Right hindlimb (tissue), 1 donor: ENCODE measurements at places on chromosomes 13 and 19.
A peak's percentile ranks its signal among the peaks of the same experiment; 100 is the strongest.

DNA sequence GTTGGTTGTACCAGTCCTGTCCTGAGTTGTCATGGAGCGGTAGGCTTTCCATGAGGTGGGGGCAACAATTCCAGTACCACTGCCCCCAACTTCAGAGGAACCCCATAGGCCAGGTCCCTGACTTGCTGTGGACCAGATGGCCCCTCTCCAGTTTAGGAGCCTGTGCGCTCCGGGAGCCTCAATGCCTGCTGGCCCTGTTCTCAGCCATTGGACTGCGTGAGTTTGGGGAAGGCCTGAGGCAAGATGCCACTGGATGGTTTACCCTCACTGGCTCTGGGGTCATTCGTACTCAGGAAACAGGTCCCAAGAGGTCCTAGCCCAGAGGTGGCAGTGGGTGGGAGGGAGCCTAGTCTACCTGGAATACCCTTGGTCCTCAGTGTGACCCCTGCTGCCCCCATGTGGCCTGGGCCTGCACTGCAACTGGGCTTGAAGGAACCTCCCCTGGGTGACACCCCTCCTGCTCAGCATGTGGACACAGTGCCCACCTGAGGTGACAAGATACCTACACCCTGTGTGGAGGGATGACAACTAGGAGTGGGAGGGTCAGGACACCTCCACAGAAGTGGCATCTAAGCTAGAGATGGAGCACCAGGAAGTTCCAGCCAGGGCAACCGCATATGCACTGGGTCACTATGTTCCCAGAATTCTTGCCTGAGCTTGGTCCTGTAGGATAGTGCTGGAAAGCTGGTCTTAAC lies 6.0 kb upstream of the PRR19 start:
- DNase-seq: peak; percentile 86

DNA sequence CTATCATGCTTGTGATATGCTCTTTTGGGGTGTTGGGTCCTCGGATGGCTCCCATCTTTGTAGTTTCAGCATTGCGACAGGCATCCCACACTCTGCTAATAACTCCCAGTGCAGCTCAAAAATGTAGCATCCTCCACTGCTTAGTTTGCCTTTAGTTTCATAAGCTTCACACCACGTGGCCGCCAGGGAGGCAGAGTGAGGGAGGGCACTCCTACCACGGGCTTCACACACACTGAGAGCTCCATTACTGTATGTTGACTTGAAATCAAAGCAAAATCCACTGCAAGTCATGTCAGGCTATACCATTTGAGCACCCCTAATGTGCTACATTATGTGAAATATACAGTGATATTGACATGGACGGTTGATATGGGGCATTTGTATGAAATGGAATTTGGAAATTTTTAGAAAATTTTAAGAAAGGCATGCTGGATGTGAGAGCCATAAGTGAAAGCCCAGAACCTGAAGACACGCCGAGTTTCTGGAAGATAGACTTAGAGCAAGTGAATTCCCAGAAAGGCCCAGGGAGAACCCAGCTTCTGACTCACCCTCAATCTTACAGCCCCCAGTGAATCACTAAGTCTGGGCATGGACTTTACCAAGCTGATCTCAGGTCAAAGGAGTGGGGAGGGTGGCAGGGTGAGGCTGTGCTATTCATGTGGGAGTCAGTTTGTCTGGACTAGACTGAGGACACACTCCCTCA lies 94.1 kb downstream of the HSPH1 start:
- no peak for DNase-seq

GRCh38 chr13:30128591-30128990 lies 178.8 kb downstream of the KATNAL1 start:
- DNase-seq: no peak

GRCh38 chr13:92137520-92137919 lies 739.1 kb downstream of the GPC5 start:
- DNase-seq: no peak

GRCh38 chr19:3370728-3371591 lies 4.6 kb downstream of the NFIC start:
- DNase-seq: no peak

GRCh38 chr19:38699027-38699346 lies 45.3 kb downstream of the CAPN12 start:
- DNase-seq: no peak

GRCh38 chr13:20441879-20442278 lies 83.8 kb downstream of the CRYL1 start:
- no peak for DNase-seq

DNA sequence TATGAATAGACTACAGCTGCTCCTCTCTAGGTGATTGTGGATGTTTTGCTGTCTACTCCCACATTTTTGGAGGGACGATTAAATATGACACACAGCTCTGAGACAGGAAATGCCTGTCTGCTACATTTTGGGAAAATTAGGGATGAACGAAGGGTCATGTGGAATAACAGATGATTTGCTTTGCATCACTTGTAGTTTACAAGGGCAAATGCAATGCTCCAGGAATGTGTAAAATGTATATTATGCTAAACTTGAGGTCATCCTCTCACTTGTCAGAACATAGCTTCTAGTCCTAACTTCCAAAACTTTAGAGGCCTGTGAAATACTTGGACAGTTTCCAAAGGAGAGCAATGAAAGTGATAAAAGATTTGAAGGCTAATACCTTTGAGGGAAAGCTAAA lies 284.2 kb upstream of the DACH1 start:
- no peak for DNase-seq

DNA sequence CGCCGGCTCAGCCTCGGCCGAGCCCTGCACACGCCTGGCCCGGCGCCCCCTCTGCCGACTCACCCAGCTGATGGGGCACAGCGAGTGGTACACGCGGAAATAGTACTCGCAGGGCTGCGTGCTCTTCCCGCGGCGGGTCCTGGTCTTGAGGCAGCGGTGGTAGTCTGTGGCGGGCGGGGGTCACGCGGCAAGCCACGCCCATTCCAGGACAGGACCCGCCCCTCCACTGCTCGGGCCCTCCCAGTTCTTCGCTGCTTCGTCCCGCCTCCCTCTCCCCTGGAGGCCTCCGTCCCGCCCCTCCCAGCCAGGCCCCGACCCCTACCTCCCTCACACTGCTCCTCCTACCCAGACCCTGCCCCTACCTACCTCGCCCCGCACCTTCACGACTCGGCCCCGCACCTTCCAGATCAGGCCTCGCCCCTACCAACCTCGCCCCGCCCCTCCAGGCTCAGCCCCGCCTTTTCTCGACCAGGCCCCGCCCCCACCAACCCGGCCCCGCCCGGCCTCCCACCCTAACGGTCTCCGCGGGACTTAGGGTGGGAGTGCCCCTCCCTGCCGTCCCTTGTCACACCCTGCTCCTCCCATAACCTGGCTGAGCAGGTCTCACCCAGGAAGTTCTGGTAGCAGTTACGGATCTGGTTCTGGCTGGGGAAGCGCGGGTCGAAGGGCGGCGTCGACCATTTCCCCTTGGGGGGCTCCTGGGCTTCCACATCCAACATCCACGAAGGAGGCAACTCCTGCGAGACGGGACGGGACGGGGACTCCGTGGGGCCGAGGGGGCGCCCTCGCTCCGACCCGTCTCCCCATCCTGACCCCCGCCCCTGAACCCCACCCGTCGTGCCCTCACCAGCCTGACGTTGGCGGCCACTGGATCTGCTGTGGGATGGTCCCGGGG lies 469 bp downstream of the COX6B2 start:
- DNase-seq: peak; percentile 62

DNA sequence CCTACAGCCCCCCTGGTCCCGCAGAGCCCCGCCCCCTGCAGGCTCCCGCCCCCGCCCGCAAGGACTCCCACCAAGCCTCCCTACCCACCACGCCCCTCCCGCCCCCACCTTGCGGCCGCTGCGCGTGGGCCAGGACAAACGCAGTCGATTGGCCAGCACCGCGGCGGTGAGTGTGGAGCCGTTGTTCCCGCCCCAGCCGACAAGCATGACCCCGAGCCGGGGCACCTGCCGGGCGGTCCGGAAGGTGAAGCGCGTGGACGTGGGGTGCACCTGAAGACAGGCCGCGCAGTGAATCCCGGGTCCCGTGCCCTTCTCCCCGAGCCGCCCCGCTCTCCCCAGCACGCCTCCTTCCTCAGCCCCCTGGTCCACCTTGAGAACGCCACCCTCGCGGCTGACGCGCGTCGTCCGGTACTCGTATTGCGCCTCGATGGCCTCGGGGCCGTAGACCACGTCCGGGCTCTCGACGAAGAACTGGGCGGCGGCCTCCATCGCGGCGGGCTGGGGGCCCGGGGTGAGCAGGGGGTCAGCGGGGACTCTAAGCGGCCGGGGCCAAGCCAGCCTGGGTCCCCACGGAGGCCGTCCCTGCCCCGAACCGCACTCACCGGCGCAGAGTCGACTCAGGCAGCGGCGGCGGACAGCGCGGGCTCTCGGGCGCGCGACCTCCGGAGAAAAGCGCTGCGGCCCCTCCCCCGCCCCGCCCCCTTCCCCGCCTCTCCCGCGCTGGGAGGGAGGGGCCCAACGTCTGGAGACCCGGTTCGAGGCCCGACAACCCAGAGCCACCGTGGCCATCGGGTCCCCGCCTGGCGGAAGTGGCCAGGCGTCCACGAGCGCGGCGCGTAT lies at the start of gene ISYNA1:
ISYNA1 (minus strand) TSS at position 643 of the 840 bp plus-strand sequence; CDS start at position 489, 154 bp downstream.
- peak; percentile 76 for DNase-seq

GRCh38 chr19:38277549-38277948 lies 13.2 kb downstream of the SPINT2 start:
- DNase-seq: no peak

DNA sequence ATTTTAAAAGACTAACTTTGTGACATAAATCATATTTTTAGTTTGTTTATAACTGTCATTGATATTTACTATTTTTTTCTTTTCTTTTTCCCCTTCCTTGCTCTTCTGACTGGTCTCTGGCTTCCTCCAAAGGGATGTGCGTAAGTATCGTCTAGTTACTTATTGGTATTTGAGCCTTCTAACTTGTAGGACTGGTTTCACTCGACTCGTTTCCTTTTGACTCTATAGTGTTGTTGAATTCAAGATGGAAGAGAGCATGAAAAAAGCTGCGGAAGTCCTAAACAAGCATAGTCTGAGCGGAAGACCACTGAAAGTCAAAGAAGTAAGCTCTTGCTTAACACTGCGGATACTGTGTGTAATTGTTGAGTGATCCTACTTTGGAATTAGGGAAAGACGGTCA lies 18.6 kb downstream of the HNRNPM start:
- no peak for DNase-seq

DNA sequence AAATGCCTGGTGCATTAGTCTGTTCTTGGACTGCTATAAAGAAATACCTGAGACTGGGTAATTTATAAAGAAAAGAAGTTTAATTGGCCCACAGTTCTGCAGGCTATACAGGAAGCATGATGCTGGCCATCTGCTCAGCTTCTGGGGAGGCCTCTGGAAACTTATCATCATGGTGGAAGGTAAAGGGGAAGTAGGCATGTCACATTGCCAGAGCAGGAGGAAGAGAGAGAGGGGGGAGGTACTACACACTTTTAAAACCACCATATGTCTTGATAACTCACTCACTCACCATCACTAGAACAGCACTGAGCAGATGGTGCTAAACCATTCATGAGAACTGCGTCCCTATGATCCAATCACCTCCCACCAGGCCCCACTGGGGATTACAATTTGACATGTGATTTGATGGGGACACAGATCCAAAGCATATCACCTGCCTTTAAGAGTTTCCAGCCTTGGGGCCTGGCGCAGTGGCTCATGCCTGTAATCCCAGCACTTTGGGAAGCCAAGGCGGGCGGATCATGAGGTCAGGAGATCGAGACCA lies 219.0 kb downstream of the KATNAL1 start:
- no peak for DNase-seq

DNA sequence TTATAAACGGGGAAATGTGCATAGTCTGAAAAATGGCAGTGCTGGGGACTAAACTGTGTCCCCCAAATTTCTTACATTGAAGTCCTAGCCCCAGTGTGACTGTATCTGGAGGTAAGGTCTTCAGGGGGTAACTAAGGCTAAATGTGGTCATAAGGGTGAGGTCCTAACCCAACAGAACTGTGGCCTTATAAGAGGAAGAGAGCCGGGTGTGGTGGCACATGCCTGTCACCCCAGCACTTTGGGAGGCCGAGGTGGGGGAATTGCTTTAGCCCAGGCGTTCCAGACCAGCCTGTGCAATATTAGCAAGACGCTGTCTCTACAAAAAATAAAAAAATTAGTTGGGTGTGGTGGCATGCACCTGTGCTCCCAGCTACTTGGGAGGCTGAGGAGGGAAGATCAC lies 17.8 kb downstream of the PROZ start:
- DNase-seq: no peak

DNA sequence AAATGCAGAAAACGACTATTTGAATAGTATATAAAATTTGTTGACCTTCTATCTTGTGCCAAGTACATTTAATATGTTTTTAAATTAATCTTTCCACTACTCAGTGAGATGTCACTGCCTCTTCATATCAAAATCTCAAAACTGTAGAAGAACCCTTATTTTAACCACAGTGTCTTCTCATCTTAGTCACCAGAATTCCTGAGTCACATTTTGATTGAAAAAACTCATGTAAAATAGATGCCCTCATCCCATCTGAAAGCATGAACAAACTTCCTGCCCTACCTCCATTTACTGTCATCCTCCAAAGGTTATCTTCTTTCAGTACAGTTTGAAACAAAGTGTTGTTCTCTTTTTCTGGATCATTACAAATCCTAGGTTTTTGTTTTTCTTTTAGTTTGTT lies 1215.4 kb downstream of the PCDH9 start:
- no peak for DNase-seq

DNA sequence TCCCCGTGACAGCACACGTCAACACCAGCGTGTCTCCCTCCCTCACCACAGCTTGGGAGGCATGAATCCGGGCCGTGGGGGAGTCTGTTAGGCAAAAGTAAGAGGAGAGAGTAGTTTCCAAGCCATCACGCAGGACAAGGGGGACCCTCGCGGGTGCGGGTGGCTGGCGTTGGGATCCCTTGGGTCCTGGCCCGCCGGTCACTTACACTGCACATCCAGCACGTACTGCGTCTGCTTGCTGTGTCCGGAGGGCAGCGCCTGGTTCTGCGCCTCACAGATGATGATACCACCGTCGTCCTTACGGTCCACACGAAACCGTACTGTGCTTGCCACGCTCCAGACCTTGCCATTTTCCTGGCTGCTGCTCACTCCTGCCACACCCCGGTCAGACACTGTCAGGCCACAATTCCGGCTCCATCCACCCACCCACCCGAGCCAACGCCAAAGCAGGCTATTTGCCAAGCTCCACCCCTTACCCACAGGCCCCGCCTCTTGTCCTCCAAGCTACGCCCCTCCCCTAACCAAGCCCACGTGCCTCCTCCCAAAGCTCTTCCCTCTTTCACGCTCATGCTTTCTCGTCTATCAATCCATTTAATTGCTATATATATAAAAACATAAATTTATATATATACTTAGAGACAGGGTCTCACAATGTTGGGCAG lies 6.6 kb upstream of the ZNF428 start:
- no peak for DNase-seq
